WTC11 (cell line): ENCODE measurements at places on chromosomes 3 and 15. TPM values are rescaled to one million over a fixed set of nuclear protein-coding genes. Genes with fewer than 3 reads are reported as not detected.

GRCh38 chr15:74389241-74390048, 22.0 kb upstream of the CYP11A1 start:
- DNase-seq: no peak
- 0 out of 2 replicates have a peak, but pooled peaks cover under 1% of the 10 kb centered on the region for H3K27me3 ChIP-seq
- no peak overlapping the region for H3K27ac ChIP-seq
- peaks cover 16% of the 10 kb centered on the region for H3K4me1 ChIP-seq

DNA sequence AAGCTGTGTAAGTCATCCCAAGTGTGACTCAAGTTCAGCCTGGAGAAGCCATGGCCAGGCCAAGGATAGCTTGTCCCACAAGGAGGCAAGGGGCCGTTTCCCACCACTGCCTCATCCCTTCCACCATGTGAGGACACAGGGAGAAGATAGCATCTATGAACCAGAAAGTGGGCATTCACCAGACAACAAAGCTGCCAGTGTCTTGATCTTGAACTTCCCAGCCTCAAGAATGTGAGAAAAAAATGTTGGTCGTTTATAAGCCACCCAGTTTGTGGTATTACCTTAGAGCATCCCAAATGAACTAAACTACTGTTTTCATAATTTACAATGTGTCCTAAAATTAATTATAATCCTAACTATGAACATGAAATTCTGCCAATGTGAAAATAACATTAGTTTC, 930.8 kb upstream of the CFAP20DC start:
- no peak overlapping the region for H3K27ac ChIP-seq
- H3K4me3 ChIP-seq: no peak overlapping the region
- DNase-seq: no peak

DNA sequence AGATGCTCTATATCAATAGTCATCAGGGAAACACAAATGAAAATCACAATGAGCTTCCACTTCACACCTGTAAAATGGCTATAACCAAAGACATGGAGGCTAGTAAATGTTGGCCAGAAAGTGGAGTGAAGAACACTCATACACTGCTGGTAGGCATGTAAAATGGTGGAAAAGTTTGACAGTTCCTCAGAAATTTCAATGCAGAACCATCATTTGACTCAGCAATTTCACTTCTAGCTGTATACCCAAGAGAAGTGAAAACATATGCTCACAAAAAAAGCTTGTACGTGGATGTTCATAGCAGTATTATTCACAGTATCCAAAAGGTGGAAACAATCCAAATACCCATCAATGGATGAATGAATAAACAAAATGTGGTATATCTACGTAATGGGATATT, 19.2 kb upstream of the TOP2B start:
- H3K36me3 ChIP-seq: no peaks in the 10 kb centered on the region
- peaks cover 3% of the 10 kb centered on the region for H3K4me1 ChIP-seq
- DNase-seq: no peak
- H3K27ac ChIP-seq: no peak overlapping the region
- no peaks in the 10 kb centered on the region for H3K27me3 ChIP-seq

GRCh38 chr3:2099028-2099671, 484 bp downstream of the CNTN4 start:
- peaks cover 19% of the 10 kb centered on the region for H3K27me3 ChIP-seq
- H3K36me3 ChIP-seq: peaks cover 62% of the 10 kb centered on the region
- no peaks in the 10 kb centered on the region for H3K4me1 ChIP-seq
- H3K27ac ChIP-seq: no peak overlapping the region
- no peak overlapping the region for H3K4me3 ChIP-seq

GRCh38 chr3:117595615-117596014, 886.0 kb downstream of the TUSC7 start:
- H3K36me3 ChIP-seq: no peaks in the 10 kb centered on the region
- H3K27ac ChIP-seq: no peak overlapping the region
- no peak for DNase-seq
- H3K4me1 ChIP-seq: peaks cover 8% of the 10 kb centered on the region

DNA sequence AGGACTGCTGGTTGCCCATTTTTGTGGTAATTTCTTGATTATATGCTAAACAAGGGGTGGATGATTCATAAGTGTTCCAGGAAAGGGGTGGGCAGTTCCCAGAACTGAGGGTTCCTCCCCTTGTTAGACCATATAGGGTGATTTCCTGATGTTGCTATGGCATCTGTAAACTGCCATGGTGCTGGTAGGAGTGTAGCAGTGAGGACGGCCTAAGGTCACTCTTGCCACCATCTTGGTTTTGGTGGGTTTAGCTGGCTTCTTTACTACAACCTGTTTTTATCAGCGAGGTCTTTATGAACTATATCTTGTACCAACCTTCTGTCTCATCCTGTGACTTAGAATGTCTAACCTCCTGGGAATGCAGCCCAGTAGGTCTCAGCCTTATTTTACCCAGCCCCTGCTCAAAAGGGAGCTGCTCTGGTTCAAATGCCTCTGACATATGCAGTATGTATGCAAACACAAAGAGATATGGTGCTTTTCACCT, 46.2 kb downstream of the C3orf38 start:
- H3K36me3 ChIP-seq: peaks cover 19% of the 10 kb centered on the region
- DNase-seq: no peak
- H3K27me3 ChIP-seq: no peaks in the 10 kb centered on the region
- no peak overlapping the region for H3K27ac ChIP-seq
- no peak overlapping the region for H3K4me3 ChIP-seq

DNA sequence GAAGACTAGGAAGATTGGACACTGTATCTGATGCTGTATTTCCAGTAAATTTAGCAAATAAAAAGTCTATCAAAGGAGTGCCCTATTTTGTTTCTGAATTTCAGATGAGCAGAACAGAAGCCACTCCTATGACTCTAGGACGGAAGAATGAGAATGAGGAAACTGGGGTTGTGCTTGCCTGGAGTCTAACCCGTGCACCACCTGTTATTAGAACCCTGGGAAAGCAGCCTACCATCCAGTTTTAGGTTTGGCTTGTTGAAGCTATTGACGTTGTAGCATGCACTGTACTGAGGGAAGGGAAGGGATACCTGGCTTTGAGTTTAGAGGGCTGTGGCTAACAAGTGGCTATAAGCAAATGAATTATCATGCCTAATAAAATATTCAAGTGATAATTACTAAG, 318.5 kb downstream of the SLC9A9 start:
- H3K27ac ChIP-seq: no peak overlapping the region
- 0 out of 2 replicates have a peak, but pooled peaks cover 5% of the 10 kb centered on the region for H3K4me1 ChIP-seq
- no peak for DNase-seq
- H3K27me3 ChIP-seq: no peaks in the 10 kb centered on the region
- no peak overlapping the region for H3K4me3 ChIP-seq

DNA sequence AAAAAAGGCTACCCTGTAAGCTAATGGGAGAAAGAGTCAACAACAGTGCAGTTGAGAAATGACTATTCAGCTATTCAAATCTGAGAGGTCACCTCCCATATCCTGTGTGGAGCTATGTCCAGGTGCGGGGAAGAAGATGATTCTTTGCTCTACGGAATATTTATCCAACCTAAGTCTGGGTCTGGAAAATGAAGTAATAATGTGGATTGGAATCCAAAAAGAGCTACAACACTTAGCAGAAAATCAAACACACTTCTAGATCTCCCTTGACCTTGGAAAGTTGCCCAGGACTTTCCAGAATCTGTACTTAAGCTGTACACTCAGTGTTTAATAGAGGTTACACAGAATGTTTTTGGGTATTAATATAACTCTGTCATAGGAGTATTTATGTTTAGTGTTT, 251.9 kb downstream of the NAALADL2 start:
- no peak for DNase-seq
- H3K27me3 ChIP-seq: no peaks in the 10 kb centered on the region
- 0 out of 2 replicates have a peak, but pooled peaks cover 3% of the 10 kb centered on the region for H3K4me1 ChIP-seq
- no peak overlapping the region for H3K27ac ChIP-seq
- no peak overlapping the region for H3K4me3 ChIP-seq

DNA sequence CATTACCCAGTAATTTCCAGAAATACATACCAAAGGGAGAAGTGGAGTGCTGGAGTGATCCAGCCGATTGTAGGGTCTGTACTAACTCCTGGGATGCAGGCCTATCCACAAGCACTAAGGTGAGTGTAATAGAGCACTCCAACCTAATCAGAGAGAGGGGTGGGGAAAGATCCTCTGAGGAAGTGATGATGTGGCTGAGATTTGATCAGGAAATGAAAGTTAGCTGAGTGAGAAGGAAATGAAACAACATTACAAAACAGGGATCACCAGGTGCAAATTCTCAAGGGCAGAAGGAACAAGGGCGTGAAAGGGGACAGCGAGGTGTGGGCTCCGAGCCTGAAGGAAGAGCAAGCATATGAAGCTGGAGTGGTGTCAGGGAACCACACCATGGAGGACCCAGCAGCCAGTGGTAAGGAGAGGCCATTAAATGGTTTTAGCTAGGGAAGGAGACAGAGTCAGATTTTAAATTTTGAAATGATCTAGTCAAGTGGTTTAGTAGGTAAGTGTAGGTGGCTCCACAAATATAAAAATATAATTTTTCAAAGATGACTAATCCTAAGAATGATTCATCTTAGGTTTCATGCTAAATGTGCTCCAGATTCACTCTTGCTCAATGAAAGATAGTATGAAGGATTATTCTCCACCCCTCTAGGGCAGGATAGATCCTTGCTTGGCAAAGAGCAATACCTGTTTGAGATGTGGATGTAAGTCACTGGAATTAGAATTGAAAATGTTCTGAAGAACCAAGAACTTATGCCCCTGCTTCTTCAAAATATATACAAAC, 348.7 kb downstream of the TBL1XR1 start:
- H3K36me3 ChIP-seq: no peaks in the 10 kb centered on the region
- no peaks in the 10 kb centered on the region for H3K27me3 ChIP-seq
- DNase-seq: no peak

DNA sequence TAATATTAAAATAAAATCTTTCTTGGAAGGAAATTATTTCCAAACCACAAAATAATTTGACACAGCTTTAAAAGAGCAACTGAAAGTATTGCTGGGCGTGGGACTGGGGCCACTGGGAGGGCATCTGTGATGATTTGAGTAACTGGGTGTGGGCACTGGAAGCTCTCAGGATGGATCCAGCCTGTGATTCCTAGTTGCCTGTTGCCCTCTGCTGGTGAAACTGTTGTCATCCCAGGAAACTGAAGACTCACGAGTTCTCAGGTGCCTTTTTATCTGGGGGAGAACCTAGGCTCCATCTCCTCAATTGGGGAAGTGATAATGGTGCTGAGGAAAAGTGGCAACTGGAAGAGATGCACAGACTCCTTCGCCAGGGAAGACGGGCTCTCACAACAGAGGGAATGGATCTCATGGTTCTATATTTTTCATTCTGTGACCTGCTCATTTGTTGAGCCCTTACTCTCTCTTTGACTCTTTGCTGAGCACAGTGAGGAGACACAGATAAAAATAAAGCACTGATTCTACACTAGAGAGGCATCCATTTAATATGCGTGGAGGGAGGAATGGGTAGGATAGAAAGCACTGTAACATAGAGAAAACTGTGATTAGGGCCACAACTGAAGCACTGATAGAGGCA, 61.6 kb downstream of the TPRG1 start:
- H3K4me3 ChIP-seq: no peak overlapping the region
- H3K27ac ChIP-seq: no peak overlapping the region
- peak; percentile 59 for DNase-seq
- peaks cover 8% of the 10 kb centered on the region for H3K4me1 ChIP-seq
- no peaks in the 10 kb centered on the region for H3K36me3 ChIP-seq

GRCh38 chr15:101541501-101542292, 52.2 kb upstream of the PCSK6 start:
- no peaks in the 10 kb centered on the region for H3K4me1 ChIP-seq
- no peaks in the 10 kb centered on the region for H3K27me3 ChIP-seq
- no peak overlapping the region for H3K27ac ChIP-seq
- DNase-seq: no peak

- peaks cover 2% of the 10 kb centered on the region for H3K4me1 ChIP-seq
- H3K27me3 ChIP-seq: no peaks in the 10 kb centered on the region
- DNase-seq: no peak
- H3K4me3 ChIP-seq: no peak overlapping the region
- H3K27ac ChIP-seq: no peak overlapping the region
Measured at GRCh38 chr3:85737846-85738245, 779.1 kb downstream of the CADM2 start.

- DNase-seq: no peak
- H3K4me1 ChIP-seq: peaks cover 14% of the 10 kb centered on the region
- H3K36me3 ChIP-seq: no peaks in the 10 kb centered on the region
- no peak overlapping the region for H3K4me3 ChIP-seq
- H3K27me3 ChIP-seq: no peaks in the 10 kb centered on the region
Measured at GRCh38 chr3:41679374-41679773, 282.5 kb downstream of the ULK4 start.

Gene CACNA1D
- 1.8 to 3.6 TPM (median 2.3 TPM) in 3 replicates for total RNA-seq

Gene THRB
- 4.5 to 5.8 TPM (median 4.8 TPM) in 3 replicates for total RNA-seq

Gene RYR3
- total RNA-seq: 0.92 to 1.4 TPM (median 1.2 TPM) in 3 replicates

Gene MOBP
- 0.13 to 0.39 TPM in 2 of 3 replicates, not detected in the other for total RNA-seq

Gene PLSCR5
- not detected in 3 replicates for total RNA-seq

Gene APOD
- 0.18 TPM in 1 of 3 replicates, not detected in the others for total RNA-seq

Gene ROPN1
- not detected in 3 replicates for total RNA-seq

Gene SYNPR
- total RNA-seq: 0.78 to 1.4 TPM (median 0.85 TPM) in 3 replicates

Gene GOLGA8H
- total RNA-seq: 1.5 to 2.0 TPM (median 1.7 TPM) in 3 replicates

Gene XCR1
- 0.02 to 0.25 TPM in 2 of 3 replicates, not detected in the other for total RNA-seq

Gene DUOXA1
- total RNA-seq: 0.09 to 0.62 TPM (median 0.50 TPM) in 3 replicates

Gene RTP4
- total RNA-seq: not detected in 3 replicates

Gene CADPS
- 4.3 to 7.5 TPM (median 7.0 TPM) in 3 replicates for total RNA-seq

Gene IQCF5
- total RNA-seq: not detected in 3 replicates

Gene PPM1L
- total RNA-seq: 16.0 to 18.1 TPM (median 16.1 TPM) in 3 replicates
